ENCODE measurements at places on chromosomes 12 and 14. TPM values are rescaled to one million over a fixed set of nuclear protein-coding genes. Genes with fewer than 3 reads are reported as not detected.

The OR6C75 gene
- total RNA-seq, result not detected

The SLC17A8 gene
- total RNA-seq, result not detected

The CERS5 gene
- total RNA-seq, result 44.2 TPM

The SNX6 gene
- total RNA-seq, result 365 TPM

DNA sequence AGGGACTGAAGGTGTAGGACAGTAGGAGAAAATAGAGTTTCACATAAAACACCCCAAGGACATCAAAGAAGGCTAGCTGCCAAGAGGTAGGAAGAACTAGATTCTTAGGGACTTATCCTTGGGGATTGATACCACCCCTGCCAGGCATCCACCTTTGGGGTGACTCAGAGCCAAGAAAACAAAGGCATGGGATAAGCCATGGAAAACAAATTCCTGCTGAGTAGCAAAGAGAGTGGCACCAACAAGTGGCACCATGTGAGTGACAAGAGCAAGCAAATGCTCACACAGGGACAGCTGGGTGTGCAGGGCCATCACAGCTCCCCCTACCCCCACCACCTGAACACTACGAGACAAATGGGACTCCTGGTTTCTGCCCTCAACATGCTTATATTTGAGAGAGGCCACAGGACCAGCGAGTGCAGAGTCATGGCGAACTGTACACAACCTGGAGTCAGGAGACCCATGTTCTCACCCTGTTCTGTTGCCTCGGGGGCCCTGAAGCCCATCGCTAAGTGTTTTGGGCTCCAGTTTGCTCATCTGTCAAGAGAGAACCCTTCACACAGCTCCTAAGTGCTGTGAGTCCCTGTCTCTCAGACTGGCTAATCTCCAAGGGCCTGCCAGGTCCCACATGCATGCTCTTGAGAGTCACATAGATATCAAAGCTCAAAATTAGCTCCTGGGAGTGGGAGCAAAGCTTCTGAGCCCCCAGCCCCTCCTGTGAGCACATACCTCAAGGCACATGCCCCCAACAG is 91.9 kb downstream of the DPF3 start:
- no peak overlapping the region for H3K4me3 ChIP-seq
- no peaks in the 10 kb centered on the region for H3K36me3 ChIP-seq
- H3K4me1 ChIP-seq, result peaks cover 17% of the 10 kb centered on the region
- DNase-seq, result no peak

GRCh38 chr12:50296554-50296953 is 13.2 kb upstream of the LIMA1 start:
- no peaks in the 10 kb centered on the region for H3K36me3 ChIP-seq
- no peaks in the 10 kb centered on the region for H3K4me1 ChIP-seq
- no peak overlapping the region for H3K4me3 ChIP-seq
- H3K27ac ChIP-seq, result no peak overlapping the region
- no peaks in the 10 kb centered on the region for H3K27me3 ChIP-seq

GRCh38 chr12:6326316-6327228 is 15.3 kb downstream of the TNFRSF1A start:
- H3K36me3 ChIP-seq, result no peaks in the 10 kb centered on the region
- H3K27ac ChIP-seq, result no peak overlapping the region
- peaks cover 33% of the 10 kb centered on the region for H3K4me1 ChIP-seq
- H3K27me3 ChIP-seq, result no peaks in the 10 kb centered on the region
- no peak overlapping the region for H3K4me3 ChIP-seq

GRCh38 chr12:57770734-57771133 is 1.2 kb downstream of the METTL1 start:
- peaks cover 33% of the 10 kb centered on the region for H3K27me3 ChIP-seq
- no peak overlapping the region for H3K27ac ChIP-seq
- DNase-seq, result no peak
- H3K4me3 ChIP-seq, result no peak overlapping the region

DNA sequence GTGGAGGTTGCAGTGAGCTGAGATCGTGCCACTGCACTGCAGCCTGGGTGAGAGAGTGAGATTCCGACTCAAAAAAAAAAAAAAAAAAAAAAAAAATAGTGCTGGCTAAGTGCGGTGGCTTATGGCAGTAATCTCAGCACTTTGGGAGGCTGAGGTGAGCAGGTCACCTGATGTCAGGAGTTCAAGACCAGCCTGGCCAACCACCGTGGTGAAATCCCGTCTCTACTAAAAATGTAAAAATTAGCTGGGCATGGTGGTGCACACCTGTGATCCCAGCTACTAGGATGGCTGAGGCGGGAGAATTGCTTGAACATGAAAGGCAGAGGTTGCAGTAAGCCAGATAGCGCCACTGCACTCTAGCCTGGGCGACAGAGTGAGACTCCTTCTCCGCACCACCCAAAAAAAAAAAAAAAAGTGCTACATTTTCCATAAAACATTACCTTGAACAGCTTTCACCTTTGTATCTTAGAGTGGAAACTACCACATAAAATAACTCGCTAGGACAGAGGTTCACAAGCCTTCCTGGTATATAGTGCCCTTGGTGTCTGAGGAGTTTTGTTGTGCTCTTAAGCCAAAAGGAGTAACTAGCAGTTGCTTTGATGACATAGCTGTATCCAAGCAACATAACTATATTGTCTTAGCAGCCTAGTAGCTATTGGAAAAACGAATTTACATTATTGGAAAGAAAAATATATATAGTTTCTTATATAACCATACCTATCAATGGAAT is 11.1 kb downstream of the PTGES3 start:
- no peak overlapping the region for H3K4me3 ChIP-seq
- H3K27ac ChIP-seq, result no peak overlapping the region
- H3K27me3 ChIP-seq, result no peaks in the 10 kb centered on the region
- no peak for DNase-seq
- H3K4me1 ChIP-seq, result no peaks in the 10 kb centered on the region

- H3K4me1 ChIP-seq, result peaks cover 9% of the 10 kb centered on the region
- no peaks in the 10 kb centered on the region for H3K36me3 ChIP-seq
- H3K4me3 ChIP-seq, result peak overlapping the region; percentile 72
- DNase-seq, result peak; percentile 53
- H3K27me3 ChIP-seq, result peaks cover 26% of the 10 kb centered on the region
These were observed 847 bp downstream of the MMP14 start for GRCh38 chr14:22837114-22837749.

DNA sequence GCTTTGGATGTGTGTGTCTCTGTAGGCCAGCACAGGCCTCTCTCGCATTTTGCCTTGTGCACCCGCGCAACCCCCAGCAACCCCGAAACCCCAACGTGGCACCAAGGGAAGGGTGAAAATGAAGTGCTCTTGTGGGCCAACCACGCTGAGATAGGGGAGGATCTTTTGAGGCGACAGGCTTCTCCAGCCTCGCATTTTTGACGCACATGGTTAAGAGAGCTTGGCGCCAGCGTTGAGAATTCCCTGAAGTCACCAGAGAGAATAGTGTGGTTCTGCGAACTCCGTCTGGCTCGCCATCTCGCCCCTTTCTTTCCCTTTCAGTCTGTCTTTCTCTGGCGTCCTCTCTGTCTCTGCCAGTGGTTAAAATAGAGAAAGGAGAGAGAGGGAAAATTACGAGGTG is 1.9 kb upstream of the TBX3 start:
- H3K27ac ChIP-seq, result no peak overlapping the region
- H3K27me3 ChIP-seq, result peaks cover 99% of the 10 kb centered on the region
- no peaks in the 10 kb centered on the region for H3K36me3 ChIP-seq
- peaks cover 34% of the 10 kb centered on the region for H3K4me1 ChIP-seq
- DNase-seq, result peak; percentile 70

DNA sequence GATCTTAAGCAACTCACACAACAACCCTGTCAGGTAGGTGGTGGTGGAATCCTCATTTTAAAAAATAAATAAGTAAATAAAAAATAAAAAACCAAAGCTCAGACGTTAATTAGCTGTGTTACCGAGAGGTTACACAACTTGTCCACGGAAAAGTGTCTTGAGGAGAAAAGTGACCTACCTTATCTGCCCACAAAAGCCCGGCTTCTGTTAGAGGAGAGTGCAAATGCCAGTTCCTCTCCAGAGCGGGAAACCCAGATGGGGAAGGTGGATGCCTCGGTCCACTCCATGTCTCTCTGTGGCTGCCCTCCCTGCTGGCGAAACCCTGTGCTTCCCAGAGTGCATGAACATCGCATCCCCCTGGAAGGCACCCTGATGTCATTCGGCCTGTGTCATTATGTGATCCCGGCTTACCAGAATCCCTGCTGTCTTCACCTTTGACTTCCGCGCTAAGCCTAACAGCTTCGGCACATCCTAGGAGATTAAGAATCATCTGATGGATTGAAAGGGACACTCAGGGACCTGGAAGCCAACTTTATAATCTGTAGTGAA is 6.4 kb downstream of the MLXIP start:
- H3K4me1 ChIP-seq, result peaks cover 14% of the 10 kb centered on the region
- DNase-seq, result peak; percentile 81
- no peak overlapping the region for H3K27ac ChIP-seq
- peaks cover 39% of the 10 kb centered on the region for H3K27me3 ChIP-seq
- H3K36me3 ChIP-seq, result no peaks in the 10 kb centered on the region
- no peak overlapping the region for H3K4me3 ChIP-seq
